Upper lobe of right lung (tissue), 1 donor: ENCODE measurements at places on chromosomes 12 and 14.

DNA sequence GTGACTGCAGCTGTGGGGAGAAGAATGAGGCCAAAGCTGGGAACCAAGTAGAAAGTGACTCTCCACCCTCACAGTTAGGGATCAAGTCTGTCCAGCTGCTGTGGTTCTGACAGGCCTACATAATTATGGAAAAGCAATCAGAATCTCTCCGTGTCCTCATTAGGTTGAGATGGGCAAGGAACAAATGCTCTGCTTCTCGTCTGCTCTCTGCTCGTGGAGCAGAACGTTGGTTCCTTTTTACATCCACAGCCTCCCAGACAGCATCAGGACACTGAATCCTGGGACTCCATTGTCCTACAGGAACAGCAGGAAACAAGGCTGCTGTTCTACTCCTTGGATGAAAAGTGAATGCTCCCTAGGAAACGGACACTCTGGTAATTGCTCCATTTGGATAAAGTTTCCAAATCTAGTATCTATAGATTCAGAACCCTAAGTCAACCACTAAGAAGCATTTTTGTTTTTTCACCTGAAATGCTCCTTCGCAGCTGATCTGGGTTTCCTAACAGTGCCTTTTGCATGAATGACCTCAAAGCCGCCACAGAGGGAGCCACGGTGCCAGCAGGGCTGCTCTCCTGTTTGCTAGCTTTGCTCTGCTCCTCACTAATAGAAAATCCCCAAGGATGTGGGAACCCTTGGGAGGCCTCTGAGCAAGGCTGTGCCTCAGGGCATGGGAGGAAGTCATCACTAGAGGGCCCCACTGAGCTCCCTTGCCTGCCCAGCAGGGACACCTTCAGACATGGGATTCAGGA lies 102.0 kb downstream of the EGLN3 start:
- H3K4me3 ChIP-seq, result no peak overlapping the region
- no peak overlapping the region for H3K27ac ChIP-seq
- no peaks in the 10 kb centered on the region for H3K4me1 ChIP-seq
- H3K27me3 ChIP-seq, result no peaks in the 10 kb centered on the region
- no peak for DNase-seq

DNA sequence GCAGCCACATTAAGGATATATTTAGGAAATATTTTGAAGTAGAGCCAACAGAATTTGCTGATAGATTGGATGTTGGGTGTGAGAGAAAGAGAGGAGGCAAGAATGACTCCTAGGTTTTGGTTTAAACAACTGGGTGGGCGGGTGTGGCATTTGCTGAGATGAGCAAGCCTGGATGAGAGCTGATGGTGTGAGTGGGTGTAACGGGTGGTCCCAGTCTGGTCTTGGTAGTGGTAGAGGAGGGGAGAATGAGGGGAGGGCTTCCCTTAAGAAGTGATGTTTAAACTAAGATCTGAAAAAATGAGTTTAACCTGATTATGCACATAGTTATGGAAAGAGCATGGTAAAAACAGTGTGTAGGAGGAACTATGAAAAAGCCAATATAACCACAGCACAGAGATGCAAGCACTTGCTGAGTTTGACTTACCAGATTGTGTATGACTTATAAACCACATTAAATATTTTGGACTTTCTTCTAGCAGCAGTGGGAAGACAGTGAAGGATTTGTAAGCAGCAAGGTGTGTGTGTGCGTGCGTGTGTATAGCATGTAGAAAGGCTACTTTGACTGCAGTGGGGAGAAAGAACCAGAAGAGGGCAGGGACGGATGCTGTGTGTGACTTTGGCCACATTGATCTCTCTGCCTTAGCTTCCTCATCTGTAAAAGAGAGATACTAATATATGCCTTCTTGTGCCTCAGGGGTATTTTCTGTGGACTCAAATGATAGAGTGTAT lies 139.7 kb downstream of the PRIMA1 start:
- peaks cover 11% of the 10 kb centered on the region for H3K27me3 ChIP-seq
- H3K4me3 ChIP-seq, result no peak overlapping the region
- H3K27ac ChIP-seq, result no peak overlapping the region
- H3K4me1 ChIP-seq, result no peaks in the 10 kb centered on the region
- DNase-seq, result no peak

- peak; percentile 76 for DNase-seq
- H3K4me3 ChIP-seq, result no peak overlapping the region
- no peak overlapping the region for H3K27ac ChIP-seq
These were observed 2.6 kb upstream of the WNT10B start for GRCh38 chr12:48973941-48974673.

GRCh38 chr14:23568600-23569331 lies 1.2 kb upstream of the AP1G2 start:
- H3K27ac ChIP-seq, result no peak overlapping the region
- peaks cover 6% of the 10 kb centered on the region for H3K36me3 ChIP-seq
- H3K27me3 ChIP-seq, result no peaks in the 10 kb centered on the region
- DNase-seq, result peak; percentile 63

DNA sequence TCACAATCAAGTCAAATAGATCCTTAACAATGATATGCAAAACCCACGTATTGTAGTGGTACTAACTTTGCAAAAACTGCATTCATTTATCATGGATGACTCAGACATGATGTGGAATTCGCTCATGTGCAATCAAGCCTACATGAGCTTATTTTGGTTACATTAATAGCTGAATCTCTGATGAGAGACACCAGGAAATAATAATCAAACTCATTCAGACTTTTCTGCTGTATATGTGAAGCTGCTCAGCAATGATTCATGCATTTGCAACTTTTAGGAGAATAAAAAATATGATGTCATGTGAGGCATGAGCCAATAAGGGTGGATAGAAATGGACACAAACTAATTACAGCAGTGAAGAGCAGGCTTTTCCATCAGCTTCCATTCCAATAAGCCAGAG lies 1075.8 kb upstream of the TMEM132C start:
- no peaks in the 10 kb centered on the region for H3K36me3 ChIP-seq
- no peaks in the 10 kb centered on the region for H3K27me3 ChIP-seq
- H3K4me3 ChIP-seq, result no peak overlapping the region
- DNase-seq, result no peak
- no peak overlapping the region for H3K27ac ChIP-seq

DNA sequence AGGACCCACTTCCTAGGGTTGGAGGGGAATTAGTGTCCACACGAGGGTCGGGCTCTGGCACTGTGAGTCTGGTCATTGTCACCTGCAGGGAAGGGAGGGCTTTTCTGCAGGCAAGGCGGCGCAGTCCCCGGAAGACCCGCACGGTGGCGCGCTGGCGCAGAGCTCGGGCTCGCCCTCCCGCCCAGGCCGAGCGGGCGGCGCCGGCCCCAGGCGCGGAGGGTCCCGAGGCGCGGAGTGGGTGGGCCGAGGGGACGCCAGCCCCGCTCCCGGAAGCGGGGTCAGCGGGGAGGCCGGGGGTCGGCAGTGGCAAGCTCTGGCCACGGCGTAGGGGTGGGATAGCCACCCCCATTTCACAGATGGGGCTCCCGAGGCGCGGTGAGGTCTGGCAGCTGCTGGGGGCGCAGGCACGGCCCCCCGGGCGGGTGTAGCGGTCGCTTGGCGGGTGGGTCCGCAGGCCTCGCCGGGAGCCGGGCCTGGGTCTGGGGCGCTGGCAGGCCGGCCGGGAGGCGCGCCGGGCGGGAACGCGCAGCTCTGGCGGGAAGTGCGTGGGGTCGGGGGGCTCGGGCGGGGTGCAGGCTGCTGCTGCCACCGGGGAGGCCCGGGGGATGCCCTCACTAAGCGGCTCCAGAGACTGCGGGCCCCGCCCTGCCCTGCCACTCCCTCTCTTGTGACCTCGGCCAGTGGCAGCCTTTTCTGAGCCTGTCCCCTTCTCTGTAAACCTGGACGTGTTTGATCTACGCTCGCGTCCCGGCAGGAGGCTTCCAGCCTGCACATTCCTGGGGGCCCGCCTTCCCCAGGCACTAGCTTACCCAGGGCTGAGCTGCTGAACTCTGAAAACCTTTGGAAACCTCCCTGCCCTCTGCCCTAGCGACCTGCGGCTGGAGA lies 46.1 kb downstream of the CYP46A1 start:
- H3K4me1 ChIP-seq, result peaks cover 8% of the 10 kb centered on the region
- peak overlapping the region; percentile 36 for H3K27ac ChIP-seq
- H3K27me3 ChIP-seq, result no peaks in the 10 kb centered on the region

- H3K27me3 ChIP-seq, result no peaks in the 10 kb centered on the region
- H3K4me3 ChIP-seq, result no peak overlapping the region
- no peak overlapping the region for H3K27ac ChIP-seq
These were observed 521.2 kb downstream of the AACS start for GRCh38 chr12:125586441-125586840.

DNA sequence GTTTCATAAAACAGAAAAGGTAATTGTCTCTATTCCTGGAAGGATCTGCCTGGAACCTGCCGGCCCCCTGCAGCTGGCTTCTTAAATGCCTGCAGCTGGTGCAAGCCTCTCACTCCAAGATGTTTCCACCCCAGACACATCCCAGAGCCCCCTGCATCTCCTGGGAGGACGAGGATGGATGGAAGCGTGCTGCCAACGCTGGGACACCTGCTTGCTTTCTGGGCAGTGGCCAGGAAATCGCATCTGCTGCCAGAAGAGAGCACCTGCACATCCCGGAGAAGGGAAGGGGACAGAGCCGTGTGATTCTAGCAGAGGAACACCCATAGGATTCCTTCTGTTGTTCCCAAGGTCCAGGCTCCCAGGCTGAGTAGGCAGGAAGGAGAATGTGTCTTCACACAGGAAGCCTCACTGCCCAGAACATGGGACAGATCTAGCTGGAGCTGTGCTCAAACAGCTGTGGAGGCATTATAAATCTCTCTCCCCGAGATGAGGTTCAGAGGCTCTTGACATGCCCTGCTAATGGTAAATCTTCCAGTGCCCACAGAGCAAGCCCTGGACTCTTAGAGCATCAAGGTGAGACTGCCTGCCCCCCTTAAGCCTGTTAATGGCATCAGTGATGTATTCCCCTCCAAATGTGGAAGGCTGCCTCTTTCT lies 138.8 kb upstream of the MAP1LC3B2 start:
- H3K27me3 ChIP-seq, result no peaks in the 10 kb centered on the region
- no peak for DNase-seq
- H3K4me1 ChIP-seq, result no peaks in the 10 kb centered on the region
- H3K27ac ChIP-seq, result no peak overlapping the region
- no peaks in the 10 kb centered on the region for H3K36me3 ChIP-seq
